ENCODE measurements at places on chromosomes 3 and 15.

DNA sequence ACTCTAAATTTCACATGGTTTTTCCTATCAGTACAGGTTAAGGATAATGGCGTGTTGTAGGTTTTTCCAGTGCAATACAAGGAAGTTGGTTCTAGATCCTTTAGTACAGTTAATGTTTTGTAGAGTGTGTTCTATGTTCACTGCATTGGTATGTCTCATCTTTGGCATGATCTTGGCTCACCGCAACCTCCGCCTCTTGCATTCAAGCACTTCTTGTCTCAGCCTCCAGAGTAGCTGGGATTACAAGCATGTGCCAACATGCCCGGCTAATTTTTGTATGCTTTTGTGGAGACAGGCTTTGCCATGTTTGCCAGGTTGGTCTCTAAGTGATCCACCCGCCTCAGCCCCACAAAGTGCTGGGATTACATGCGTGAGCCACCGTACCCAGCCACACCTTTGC is 30.4 kb downstream of the SNRPN start:
- no peak for DNase-seq

DNA sequence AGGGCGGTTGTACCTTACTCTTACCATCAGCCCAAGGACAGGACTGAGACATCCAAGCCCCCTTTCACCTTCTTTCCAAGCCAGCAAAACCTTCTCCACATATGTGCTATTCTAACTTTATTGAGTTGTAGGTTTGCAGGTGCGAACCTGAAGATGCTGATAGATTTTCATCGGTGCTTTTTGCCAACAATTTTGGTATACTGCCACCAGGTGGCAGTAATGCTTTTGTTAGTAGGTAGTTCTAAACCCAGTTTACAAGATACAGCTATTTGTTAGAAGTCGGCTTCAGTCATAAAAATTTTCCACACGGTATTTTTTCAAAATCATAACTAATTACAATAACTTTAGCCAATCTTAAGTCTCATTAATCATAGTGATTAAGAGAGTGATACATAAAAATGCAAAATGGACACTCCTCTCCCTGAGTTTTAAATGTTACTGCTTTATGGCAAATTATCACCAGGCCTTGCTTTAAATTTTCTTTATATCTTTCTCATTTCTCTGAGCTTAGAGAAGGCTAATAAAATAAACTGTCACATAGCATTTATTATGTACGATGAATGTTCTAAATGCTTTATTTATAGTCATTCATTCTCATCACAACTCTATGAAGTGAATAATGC is 636 bp downstream of the TBC1D21 start:
- peak; percentile 67 for DNase-seq

DNA sequence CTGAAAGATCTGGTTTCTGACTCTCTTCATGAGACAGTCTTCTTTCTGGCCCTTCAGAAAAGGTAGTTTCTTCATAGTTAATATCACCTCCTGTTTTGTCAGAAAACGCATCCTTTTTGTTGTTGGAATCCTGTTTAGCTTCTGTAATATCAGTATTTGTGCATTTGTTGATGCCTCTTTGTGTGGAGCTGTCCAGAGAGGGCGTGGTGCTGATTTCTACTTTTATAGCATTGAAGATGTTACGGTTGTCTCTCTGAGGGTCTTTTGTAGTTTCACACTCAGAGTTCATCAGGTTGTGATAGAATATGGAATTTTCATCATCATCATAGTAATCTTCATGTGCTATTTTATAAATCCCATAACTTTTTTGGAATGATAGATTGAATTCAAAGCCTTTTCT is 8.9 kb downstream of the GPR149 start:
- peak; percentile 21 for DNase-seq

- no peak for DNase-seq
Observed at GRCh38 chr3:85560088-85560785, 601.4 kb downstream of the CADM2 start.

- DNase-seq: no peak
Observed at GRCh38 chr3:10556312-10556711, 50.9 kb upstream of the ATP2B2 start.

DNA sequence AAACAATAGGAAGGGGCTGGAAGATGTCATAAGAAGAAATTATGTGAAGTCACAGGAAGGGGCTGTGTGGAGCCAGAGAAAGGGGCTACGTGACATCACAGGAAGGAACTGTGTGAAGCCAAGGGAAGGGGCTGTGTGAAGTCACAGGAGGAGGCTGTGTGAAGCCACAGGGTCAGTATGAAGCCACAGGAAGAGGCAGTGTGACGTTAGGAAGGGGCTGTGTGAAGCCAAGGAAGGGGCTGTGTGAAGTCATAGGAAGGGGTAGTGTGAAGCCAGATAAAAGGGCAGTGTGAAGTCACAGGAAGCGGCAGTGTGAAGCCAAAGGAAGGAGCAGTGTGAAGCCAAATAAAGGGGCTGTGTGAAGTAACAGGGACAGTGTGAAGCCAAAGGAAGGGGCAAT is 32.5 kb downstream of the GASK1A start:
- no peak for DNase-seq

DNA sequence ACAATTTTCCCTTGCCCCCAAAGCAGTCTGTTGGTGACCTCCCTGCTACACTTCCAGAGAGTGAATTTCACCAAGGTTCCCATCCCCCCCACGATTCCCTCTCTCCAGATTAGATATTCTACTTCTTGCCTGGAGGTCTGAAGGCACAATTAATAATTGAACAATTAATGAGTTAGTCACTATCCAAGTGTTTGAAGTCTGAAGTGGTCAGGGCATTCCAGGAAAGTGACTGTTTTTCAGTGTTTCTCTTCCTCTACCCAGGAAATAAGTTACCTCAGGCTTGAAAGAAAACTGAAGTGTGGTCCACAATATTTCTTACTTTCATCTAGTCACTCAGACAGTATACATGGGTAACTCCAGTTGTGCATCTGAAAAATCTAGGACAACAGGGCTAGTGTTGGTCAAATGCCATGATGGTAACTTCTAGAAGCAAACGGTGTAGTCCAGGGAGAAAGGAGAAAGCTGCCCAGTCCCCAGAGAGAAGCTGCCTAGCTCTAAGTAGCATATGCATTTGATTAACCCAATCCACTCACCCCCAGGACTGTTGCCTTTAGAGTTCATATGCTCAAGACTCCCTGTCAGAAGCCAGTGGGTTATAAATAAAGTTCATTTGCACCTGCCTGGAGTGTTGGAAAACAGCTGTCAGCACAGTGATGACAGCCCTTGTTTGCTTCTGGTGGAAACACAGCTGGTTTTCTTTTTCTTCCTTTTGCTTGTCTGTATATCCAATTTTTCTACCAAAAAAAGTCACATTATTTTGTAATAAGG is 2.3 kb upstream of the TM4SF4 start:
- DNase-seq: no peak

GRCh38 chr3:45776301-45776595 is 20.1 kb downstream of the SLC6A20 start:
- no peak for DNase-seq

DNA sequence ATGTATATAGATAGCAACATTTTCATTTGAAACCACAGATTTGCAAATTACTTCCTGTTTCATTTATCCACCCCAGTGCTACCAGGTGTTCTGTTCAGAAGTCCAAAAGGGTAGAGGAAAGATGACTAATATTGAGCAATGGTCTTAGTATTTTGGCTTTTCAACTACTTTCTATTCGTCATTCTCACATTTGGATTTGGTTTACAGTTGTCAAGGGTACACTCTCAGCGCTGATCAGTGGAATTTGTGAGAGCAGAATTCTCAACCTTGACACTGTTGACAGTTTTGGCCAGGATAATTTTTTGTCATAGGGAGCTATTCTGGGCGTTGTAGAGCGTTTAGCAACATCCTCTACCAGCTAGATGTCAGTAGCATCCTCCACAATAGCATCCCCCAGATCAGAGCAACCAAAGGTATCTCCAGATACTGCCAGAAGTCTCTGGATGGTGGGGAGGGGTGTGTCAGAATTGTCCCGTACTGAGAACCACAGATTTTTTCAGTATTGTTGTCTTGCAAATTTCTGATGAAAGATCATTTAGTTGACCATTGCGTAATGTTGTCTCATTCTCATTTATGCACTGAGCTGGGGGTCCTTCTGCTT is 4.2 kb downstream of the HMCES start:
- DNase-seq: no peak

GRCh38 chr3:16085884-16086608 is 88.4 kb upstream of the GALNT15 start:
- DNase-seq: no peak

- no peak for DNase-seq
Observed at GRCh38 chr3:37861620-37862041, at the start of gene CTDSPL. CTDSPL (plus strand) TSS chr3:37861880; CDS start chr3:37862200, 320 bp downstream.

- DNase-seq: peak; percentile 59
Observed at GRCh38 chr15:50278496-50278895, 13.0 kb upstream of the HDC start.

GRCh38 chr3:24937228-24937627 is 442.6 kb upstream of the THRB start:
- no peak for DNase-seq

DNA sequence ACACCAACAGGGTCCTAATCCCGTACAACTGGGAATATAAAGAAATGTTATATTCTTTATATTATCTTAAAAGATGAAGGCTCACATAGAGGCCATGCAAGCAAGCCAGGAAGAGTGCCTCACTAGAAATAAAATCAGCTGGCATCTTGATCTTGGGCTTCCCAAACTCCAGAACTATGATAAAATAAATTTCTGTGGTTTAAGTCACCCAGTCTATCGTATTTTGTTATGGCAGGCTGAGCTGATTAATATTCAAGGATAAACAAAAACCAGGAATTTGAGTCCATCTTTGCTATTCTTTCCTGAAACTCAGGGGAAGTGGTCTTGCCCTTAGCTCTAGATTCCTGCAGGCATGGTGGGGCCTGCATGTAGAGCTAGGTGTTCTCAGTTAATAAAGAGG is 42.7 kb downstream of the ATOSA start:
- no peak for DNase-seq

GRCh38 chr3:128800241-128801187 is 74.5 kb downstream of the RAB7A start:
- DNase-seq: no peak

GRCh38 chr15:78368651-78369050 is 28.5 kb downstream of the CRABP1 start:
- peak; percentile 31 for DNase-seq

- no peak for DNase-seq
Observed at GRCh38 chr15:60228101-60228500, 169.7 kb downstream of the ANXA2 start.

DNA sequence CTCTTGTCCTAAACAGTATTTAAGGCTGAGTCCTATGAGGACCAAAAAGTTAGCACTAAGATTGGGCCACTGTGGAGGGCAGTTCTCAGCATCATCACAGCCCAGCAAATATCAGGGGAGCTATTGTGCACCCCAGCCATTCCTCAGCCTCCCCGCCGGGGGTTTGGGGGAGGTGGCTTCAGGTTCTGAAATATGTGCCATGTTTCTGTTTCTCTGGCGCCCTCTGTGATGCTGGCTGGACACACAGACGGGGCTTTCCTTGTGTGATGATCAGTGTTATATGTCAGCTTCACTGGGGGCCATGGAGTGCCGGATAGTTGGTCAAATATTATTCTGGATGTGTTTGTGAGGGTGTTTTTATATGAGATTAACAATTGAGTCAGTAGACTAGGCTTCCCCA is 106.8 kb downstream of the GABRG3 start:
- no peak for DNase-seq

DNA sequence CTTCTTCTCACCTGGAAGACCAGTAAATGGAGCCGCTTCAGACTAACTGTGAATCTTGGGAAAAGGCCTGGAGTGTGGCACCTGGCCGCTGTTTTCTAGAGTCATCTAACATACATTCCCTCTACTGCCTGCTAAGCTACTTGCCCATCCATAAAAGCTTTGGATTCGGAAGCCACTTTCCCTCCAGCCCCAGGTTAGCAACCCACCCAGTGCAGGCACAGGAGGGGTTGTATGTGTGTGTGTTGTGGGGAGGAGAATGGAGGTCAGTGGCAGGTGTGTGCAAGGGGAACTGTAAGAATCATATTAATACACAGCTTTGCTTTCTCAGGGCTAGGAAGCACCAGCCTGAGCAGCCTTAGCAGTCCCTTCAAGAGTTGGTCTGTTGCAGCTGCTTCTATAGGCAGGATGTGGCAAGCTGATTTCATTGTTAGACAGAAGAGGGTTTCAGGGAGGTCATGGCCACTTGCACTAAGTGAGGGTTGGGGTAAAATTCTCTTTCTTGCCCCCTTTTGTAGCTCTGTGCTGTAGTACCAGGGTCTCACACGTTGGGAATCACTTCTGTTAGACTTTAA is 8.9 kb downstream of the NSUN3 start:
- no peak for DNase-seq

GRCh38 chr3:71229905-71230657 is 353.4 kb downstream of the FOXP1 start:
- no peak for DNase-seq

DNA sequence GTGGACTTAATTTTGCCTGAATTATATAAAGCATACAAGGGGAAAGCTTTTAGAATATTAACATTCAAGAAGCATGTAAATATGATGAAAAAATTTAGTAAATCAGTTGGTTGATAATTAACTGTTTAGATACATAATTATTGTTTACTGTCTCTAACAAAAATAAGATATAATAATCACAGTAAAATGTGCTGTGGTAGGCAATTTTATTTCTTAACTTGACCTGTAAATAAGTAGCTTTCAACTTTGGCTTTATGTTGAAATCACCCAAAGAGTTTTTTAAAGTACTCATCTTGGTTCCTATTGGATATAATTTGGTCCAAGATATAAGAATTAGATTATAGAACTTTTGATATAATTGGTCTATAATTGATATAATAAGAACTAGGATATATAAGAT is 1374.5 kb downstream of the NSUN3 start:
- DNase-seq: no peak

DNA sequence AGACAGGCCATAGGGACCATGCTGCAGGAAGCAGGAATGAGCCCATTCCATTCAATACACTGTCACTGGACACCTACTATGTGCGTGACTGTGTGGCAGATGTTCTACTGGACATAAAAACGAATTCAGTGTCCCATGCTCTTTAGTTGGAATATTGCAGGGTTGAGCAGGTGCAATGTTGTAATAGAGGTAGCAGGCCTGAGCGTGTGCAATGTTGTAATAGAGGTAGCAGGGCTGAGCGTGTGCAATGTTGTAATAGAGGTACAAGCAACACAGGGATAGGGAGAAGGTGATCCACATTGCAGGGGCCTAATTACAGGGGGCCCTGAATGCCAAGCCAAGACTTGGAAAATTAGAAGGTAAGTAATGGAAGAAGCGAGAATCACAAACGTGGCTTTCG is 261.4 kb upstream of the HES1 start:
- DNase-seq: no peak

- DNase-seq: no peak
Observed at GRCh38 chr15:89792106-89792805, 16.1 kb downstream of the MESP2 start.

GRCh38 chr3:127015282-127016042 is 32.5 kb downstream of the PLXNA1 start:
- DNase-seq: no peak

Measured in Kasumi-1 (cell line).